GM23338 (cell line): ENCODE measurements at places on chromosomes 3 and 15. TPM values are rescaled to one million over a fixed set of nuclear protein-coding genes. Genes with fewer than 3 reads are reported as not detected.

- DNase-seq, result no peak
- H3K27ac ChIP-seq, result no peak overlapping the region
- no peak overlapping the region for H3K4me3 ChIP-seq
- H3K36me3 ChIP-seq, result no peaks in the 10 kb centered on the region
These were observed 23.7 kb downstream of the FILIP1L start for GRCh38 chr3:100090669-100091005.

The DNAH12 gene
- total RNA-seq, result 0.27 TPM in 1 of 2 replicates, not detected in the other

The SOX14 gene
- total RNA-seq, result 0.23 TPM in 1 of 2 replicates, not detected in the other

DNA sequence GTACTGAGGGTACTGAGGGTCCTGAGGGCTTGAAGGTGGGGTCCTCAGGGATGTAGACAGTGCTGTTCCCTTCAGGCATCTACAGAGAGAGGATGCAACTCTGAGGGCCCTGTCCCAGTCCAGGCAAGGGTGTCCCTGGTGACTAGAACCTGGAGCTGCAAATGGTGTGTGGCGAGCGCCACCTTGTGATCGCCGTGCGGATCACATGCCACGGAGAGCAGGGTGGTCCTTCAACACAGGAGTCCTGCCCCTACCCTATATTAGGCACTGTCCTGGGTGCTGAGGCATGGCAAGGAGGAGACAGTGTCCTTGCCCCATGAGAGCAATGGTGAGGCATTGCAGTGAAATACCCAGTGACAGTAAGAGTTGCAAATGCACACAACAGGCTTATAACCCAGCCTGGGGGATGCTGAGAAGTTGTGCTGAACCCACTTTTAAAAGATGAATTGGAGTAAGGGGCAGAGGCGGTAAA is 23.6 kb downstream of the RHCG start:
- H3K36me3 ChIP-seq, result no peaks in the 10 kb centered on the region
- H3K27ac ChIP-seq, result no peak overlapping the region
- no peaks in the 10 kb centered on the region for H3K27me3 ChIP-seq
- H3K4me3 ChIP-seq, result no peak overlapping the region
- DNase-seq, result peak; percentile 81
- H3K4me1 ChIP-seq, result peaks cover 20% of the 10 kb centered on the region

DNA sequence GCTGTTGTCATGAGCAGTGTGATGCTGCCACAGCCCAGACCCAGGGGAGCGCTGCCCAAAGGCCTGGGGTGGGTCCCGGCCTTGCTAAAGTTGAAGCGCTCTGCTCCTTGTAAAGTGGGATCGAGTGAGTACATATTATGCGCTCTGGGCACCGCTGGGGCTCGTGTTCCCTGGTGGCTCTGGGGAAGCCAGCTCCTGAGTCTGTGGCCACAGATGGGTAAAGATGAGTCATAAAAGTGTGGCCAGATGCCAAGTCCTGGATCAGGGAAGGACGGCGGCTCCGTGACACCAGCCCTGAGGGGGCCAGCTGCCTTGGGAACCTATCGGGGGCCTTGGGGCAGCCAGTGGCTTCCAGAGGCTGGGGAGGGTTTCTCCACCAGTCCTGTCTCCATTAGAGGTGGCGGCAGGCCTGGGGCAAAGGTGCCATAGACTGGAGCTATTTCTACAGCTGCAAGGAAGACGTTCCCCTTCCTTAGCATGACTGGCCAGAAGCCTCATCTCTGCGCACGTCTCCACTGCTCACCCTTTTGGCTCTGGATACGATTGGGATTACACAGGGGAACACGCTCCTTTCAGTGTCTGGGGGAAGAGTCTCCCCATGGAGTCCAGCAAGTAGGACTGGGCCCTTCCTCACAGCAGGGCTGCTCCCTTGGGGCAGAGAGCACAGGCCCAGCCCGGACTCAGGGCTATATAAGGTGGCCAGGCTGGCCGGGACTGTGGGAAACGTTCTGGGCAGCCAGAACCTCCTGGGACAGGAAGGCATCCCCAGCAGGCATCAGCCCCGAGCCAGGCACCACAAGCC is 1.2 kb upstream of the ITIH4 start:
- no peaks in the 10 kb centered on the region for H3K4me1 ChIP-seq
- no peaks in the 10 kb centered on the region; the same call in 1 of the 2 replicates for H3K36me3 ChIP-seq
- no peak for DNase-seq
- H3K27ac ChIP-seq, result no peak overlapping the region
- H3K4me3 ChIP-seq, result no peak overlapping the region

The CEP63 gene
- 15.1 and 17.2 TPM in 2 replicates for total RNA-seq

The GOLGA6L22 gene
- not detected in 2 replicates for total RNA-seq

The TGM5 gene
- total RNA-seq, result not detected in 2 replicates

DNA sequence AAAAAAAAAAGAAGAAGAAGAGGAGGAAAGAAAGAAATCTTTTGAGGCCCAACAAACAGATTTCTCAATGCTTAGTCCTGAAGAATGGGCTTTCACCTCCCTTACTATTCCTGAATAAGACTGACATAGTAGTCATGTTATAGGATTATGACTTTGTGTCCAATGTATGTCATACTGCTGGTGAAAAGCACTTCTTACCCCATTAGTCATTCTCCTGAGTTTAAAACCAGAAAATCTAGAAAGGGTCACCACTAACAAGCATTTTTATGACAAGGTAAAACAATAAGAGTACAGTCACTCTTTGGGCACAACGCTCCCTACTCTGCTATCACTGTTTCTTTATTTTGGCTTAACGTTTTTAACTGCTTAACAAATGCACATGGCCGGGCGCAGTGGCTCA is 88.2 kb downstream of the IGSF11 start:
- no peak overlapping the region for H3K27ac ChIP-seq
- no peaks in the 10 kb centered on the region for H3K36me3 ChIP-seq
- no peak for DNase-seq
- H3K4me3 ChIP-seq, result no peak overlapping the region
- H3K27me3 ChIP-seq, result no peaks in the 10 kb centered on the region

DNA sequence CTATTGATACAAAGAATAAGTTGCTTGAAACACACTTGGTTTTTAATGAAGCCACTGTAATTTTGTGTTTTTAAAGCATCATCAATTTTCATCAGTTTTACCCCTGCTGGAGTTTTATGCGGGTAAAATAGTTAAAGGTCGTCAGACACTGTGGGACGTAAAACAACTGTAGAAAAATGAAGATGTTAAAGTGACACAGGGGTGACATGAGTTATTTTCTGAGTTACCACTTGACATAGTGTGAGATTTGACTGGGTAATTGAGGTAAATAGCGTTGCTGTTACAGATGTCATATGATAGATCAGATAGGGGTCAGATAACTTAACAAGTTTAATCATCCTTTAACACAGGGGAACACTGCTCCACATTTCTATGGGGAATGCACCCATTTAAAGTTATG is 297.6 kb downstream of the CHL1 start:
- H3K4me3 ChIP-seq, result no peak overlapping the region
- peaks cover 13% of the 10 kb centered on the region for H3K4me1 ChIP-seq
- no peaks in the 10 kb centered on the region for H3K36me3 ChIP-seq
- DNase-seq, result no peak
- H3K27me3 ChIP-seq, result no peaks in the 10 kb centered on the region

DNA sequence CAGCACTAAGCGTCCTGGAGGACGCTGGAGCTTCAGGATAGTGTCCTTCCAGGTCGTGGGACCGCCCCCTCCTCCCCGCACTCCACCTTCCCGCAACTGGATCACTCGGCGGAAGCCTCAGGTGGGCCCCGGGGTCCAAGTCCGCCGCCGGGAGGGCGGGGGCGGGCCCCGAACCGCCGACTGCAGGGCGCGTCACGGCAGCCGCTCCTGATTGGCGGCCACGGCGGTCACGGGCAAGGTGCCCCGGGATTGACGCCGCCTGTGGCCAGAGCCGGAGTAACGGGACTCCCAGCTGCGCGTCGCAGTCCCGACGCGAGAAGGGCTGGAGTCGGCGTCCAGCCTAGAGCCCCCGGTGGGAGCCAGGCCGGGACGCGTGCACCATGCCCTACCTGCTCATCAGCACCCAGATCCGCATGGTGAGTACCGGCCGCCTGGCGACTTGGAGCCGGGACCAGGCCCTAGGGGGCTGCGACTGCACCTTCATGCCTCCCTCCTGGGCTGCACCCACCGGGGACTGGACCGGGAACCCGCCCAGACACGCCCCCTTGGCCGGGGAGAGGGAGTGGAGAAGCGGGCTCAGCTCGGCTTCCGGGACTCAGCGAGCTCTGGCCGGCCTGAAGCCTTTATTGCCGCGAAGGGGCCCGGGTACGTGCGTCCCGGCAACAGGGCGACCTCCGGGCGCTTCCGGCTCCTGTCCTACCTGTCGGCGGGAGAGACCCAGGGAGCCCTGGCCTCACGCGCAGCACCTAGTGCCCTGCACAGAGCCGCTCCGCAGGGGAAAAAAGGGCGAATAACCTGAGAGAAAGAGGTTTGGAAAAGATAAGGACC is at the start of gene GCHFR:
Gene GCHFR, plus strand, starts transcription at position 268 of the 828 bp plus-strand sequence. Its CDS starts 113 bp downstream, at position 381.
- peak within 1 kb of the TSS; percentile 83 for H3K4me3 ChIP-seq
- peaks cover 23% of the 10 kb centered on the region for H3K4me1 ChIP-seq
- no peaks in the 10 kb centered on the region for H3K36me3 ChIP-seq
- H3K27me3 ChIP-seq, result 0 out of 2 replicates have a peak, but pooled peaks cover 4% of the 10 kb centered on the region
- H3K27ac ChIP-seq, result peak within 1 kb of the TSS; percentile 90

GRCh38 chr15:89429023-89429422 is 67.4 kb downstream of the RHCG start:
- DNase-seq, result no peak
- H3K4me1 ChIP-seq, result peaks cover 8% of the 10 kb centered on the region
- no peaks in the 10 kb centered on the region for H3K36me3 ChIP-seq

DNA sequence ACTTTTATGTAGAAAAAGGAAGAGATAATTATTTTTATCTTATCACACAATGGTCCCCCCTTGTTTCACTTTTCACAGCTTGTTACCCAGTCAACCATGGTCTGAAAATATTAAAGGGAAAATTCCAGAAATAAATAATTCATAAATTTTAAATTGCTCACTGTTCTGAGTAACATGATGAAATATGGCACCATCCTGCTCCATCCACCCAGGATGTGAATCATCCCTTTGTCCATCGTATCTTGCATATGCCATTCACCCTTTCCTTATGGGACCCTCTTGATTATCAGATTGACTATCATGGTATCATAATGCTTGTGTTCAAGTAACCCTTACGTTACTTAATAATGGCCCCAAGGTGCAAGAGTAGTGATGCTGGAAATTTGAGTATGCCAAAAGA is 43.7 kb downstream of the ANKRD28 start:
- DNase-seq, result no peak
- H3K4me3 ChIP-seq, result no peak overlapping the region
- H3K36me3 ChIP-seq, result peaks cover 7% of the 10 kb centered on the region; the same call in 1 of the 2 replicates
- no peaks in the 10 kb centered on the region for H3K27me3 ChIP-seq
- no peak overlapping the region; the same call in 1 of the 2 replicates for H3K27ac ChIP-seq
